Breast epithelium (tissue), 4 donors: ENCODE measurements at places on chromosomes 4 and X.

- DNase-seq = no peak
Measured at GRCh38 chr4:69984030-69984443, 11.7 kb upstream of the STATH start.

DNA sequence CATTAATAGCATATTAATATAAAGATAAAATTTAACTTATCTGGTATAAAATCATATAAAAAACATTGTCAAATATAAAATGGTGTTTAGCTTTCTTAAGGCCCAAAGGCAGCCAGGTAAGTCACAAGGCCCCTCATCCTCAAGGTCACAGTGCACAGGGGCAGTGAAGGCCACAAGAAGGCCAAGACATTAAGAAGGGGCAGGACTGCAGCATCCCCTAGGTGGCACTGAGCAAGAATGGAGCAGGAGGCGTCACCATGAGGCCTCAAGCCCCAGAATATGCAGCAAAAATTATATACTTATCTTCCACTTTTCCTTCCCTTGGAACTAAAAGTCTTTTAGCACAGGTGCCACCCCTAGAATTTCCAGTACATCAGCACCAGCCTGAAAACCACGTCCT lies 49.5 kb upstream of the MAGEA8 start:
- no peak for DNase-seq

GRCh38 chr4:34200535-34200934 lies 2043.8 kb downstream of the ARAP2 start:
- no peak for DNase-seq

DNA sequence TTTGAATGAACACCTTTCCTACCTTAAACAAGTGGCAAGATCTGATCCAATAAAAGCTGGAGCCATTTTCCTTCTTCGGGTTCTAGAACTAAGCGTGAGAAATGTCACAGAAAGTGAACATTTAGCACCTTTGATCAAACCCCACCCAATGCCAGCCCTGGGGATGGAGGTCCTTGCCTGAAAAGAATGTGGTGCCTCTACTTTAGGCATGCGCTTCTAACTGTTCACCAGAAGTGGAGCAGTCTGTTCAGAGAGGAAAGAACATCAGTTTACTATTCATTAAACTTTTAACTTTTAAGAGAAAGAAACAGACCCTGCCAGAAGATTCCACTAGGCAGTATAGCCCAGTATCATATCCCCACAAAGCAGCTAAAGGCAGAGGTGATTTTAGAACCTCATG lies 75.9 kb downstream of the INTS12 start:
- DNase-seq = no peak

DNA sequence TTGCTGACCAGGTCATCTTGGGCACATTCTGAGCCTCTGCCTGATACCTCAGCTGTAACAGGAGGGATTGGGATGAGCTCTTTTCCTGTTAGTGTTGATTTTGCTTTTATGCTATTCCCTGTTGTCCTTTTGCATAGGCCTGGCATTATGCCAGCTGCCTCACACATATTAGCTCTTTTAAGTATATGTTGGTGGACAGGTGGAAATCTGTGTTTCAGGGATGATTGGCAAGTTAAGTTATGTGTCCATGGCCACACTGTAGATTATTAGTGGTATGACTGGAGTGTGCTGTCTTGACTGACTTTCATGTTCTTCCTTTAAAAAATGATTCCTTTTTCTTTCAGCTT lies 28.9 kb downstream of the NSD2 start:
- no peak for DNase-seq

DNA sequence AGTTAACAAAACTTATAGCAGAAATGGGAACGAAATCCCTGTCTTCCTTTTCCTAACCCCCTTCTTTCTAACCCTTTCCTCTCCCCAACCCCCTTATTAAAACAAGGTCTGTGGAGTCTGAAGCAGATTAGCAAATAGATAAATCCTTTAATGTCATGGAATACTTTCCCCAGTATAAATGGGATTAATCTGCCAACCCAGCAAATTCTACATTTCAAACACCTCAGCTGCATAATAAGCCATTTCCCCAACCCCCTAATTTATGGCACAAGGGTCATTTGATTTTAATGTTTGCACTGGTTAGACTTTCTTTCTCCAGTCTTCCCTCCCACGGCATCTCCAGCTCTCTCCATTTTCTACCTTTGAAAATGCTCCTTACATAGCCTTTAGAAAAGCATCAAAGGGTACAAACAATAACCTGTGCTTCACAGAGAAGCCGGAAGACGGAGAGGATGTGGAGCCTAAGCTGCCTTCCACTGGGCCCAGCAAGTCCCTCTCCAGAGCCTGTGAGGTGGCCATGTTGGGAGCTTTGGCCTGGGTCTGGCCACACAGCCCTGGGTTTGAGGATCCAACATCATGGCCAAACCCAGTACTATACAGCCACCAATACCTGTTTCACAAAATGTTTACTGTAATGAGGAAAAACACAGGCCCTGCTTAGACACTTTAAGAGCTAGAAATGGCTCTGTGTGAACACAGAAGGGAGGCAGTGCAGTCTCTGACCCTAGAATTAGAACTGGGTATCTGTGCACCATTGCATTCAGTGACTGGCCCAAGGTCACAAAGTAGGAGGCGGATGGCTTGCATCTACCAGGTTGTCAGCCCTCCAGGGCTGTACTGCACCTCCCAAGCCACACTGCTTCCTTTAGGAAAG lies 56.9 kb upstream of the SPRY1 start:
- DNase-seq = no peak

- DNase-seq = no peak
Measured at GRCh38 chrX:21014326-21014725, 359.9 kb upstream of the CNKSR2 start.
